ENCODE measurements at places on chromosomes 4 and X. TPM values are rescaled to one million over a fixed set of nuclear protein-coding genes. Genes with fewer than 3 reads are reported as not detected.

Gene SLC25A53
- 11.9 TPM for polyA plus RNA-seq

Gene PLS3
- polyA plus RNA-seq, result 66.2 TPM

Gene DEFB131A
- polyA plus RNA-seq, result not detected

Gene FHIP1A
- polyA plus RNA-seq, result 3.8 TPM

Gene DDIT4L
- 2.7 TPM for polyA plus RNA-seq

Gene NKAP
- 5.5 TPM for polyA plus RNA-seq

Gene SETD7
- polyA plus RNA-seq, result 20.6 TPM

Gene TEX13D
- not detected for polyA plus RNA-seq
